ENCODE measurements at places on chromosomes 3 and 15. TPM values are rescaled to one million over a fixed set of nuclear protein-coding genes. Genes with fewer than 3 reads are reported as not detected.

IGDCC3 gene
- total RNA-seq = not detected

STAB1 gene
- total RNA-seq = 0.14 TPM

CHDH gene
- total RNA-seq = 9.2 TPM

EIF2B5 gene
- total RNA-seq = 39.2 TPM

RBP2 gene
- total RNA-seq = not detected

GPR160 gene
- total RNA-seq = 11.0 TPM

SHF gene
- 1.1 TPM for total RNA-seq

MEIS2 gene
- 9.1 TPM for total RNA-seq

GASK1A gene
- 1.1 TPM for total RNA-seq

RASL12 gene
- total RNA-seq = not detected

CCR5 gene
- not detected for total RNA-seq

CACNA1D gene
- total RNA-seq = 1.9 TPM

GLCE gene
- 12.7 TPM for total RNA-seq

HSPBAP1 gene
- total RNA-seq = 5.0 TPM

C2CD4B gene
- total RNA-seq = 0.07 TPM

MAN2A2 gene
- 25.3 TPM for total RNA-seq

MYH15 gene
- 0.22 TPM for total RNA-seq

GOLGA6D gene
- not detected for total RNA-seq

PLSCR2 gene
- total RNA-seq = not detected

DPPA2 gene
- not detected for total RNA-seq

C3orf85 gene
- total RNA-seq = not detected

SLC12A1 gene
- total RNA-seq = not detected

EBLN2 gene
- total RNA-seq = 1.7 TPM

IFT122 gene
- 19.2 TPM for total RNA-seq

THRB gene
- 2.1 TPM for total RNA-seq

PRTG gene
- total RNA-seq = 10.1 TPM

HOMER2 gene
- 48.8 TPM for total RNA-seq

HYAL3 gene
- total RNA-seq = 7.8 TPM

GOLGA6L9 gene
- 0.72 TPM for total RNA-seq

AEN gene
- 61.9 TPM for total RNA-seq

LIPC gene
- total RNA-seq = 12.9 TPM

SPESP1 gene
- 2.1 TPM for total RNA-seq

INSYN1 gene
- total RNA-seq = 2.0 TPM

Measured in epithelial cell of proximal tubule (primary cell).